ENCODE measurements at places on chromosomes 7 and 10. TPM values are rescaled to one million over a fixed set of nuclear protein-coding genes. Genes with fewer than 3 reads are reported as not detected.
A peak's percentile ranks its signal among the peaks of the same experiment; 100 is the strongest.

PIK3CG gene
- 2.5 TPM for total RNA-seq

CALML3 gene
- total RNA-seq, result not detected

ZDHHC6 gene
- 19.5 TPM for total RNA-seq

MBLAC1 gene
- total RNA-seq, result 2.1 TPM

CABCOCO1 gene
- total RNA-seq, result not detected

LRIT1 gene
- total RNA-seq, result not detected

DNA sequence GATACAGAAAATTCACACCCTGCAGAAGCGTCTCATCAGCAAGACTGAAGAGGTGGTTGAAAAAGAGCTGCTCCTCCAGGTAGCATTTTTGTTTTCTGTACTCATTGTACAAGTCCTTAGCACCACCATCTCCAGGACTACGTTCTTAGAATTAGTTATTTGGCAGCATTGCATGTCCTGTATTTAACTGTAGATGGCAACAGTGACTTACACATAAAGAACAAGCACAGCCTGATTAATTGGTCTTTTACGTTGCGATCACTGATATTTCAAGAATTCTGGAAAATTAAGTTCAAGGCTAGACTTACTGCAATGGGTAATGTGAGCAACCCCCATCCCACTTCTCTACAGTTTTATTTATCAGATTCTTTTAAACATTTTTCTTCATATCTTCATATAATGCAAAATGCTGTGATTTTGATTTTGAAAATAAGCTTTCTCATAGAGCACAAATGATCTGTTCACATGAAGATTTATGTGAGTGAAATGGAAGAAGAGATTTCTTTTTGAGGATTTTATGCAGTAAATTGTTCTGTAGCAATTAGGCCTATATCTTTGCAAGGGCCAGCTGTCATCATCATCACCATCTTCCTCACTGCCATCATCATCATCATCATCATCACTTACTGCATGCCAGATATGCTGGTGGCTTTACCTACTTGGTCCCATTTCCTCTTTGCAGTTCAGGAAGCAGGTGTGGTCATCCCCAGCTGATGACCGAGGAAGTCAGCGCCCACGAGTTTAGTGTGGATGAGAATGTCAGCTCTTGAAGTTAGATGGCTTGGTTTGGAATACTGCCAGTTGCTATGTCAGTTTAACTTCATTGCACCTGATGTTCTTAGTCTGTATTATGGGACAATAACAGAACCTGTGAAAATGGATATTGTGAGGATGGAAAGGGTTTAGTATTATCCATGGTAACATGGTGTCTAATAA, 53.4 kb downstream of the CFAP58 start:
- DNase-seq, result no peak

DNA sequence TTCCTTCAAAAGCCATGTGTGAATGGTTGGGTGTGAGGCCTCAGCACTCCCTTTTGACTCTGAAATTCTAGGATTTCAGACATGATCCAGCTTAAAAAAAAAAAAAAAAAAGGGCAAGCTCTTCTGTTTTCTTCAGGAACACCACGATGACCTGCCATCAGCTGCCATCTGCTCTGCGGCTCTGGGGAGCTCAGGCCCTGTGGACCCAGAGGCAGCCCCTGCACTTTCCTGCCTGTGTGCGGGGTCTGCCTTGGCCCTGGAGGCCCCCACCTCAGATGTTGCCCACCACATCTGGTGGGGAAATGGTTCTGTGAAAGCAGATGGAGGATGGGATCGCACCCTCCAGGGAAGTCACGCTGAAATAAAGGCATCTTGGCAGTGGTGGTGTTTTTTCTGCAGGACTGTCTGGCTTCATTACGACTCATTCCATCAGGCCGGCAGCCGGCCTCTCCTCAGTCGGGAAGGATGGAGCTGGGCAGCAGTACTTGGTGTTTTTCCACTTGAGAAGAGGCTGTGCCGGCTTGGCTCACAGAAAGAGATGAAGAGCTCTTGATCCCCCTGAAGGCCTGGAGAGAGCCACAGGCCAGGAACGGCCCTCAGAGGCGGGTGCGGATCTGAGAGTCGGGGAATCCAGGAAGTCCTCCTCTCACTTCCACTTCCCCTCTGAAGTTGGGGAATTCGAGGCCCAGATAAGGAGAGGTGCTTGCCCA, 66.1 kb upstream of the AQP1 start:
- DNase-seq, result peak; percentile 77

DNA sequence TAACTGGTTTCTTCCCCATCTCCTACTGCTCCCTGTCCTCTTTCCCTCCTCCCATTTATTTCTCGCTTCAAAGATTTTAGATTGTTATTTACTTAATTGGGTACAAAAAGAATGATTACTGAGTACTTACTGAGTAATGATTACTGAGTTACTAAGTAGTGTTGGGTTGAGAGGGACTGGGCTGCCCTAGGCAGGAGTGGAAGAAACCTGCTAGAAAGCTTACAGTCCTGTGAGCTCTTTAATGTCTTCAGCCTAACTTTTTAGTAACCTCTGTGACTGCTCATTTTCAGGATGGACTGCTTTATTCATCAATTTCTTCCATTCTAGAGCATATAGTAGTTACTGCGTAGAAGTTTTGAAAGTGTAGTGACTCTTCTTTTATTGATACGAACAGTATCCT, 7.6 kb downstream of the PHF14 start:
- no peak for DNase-seq

DNA sequence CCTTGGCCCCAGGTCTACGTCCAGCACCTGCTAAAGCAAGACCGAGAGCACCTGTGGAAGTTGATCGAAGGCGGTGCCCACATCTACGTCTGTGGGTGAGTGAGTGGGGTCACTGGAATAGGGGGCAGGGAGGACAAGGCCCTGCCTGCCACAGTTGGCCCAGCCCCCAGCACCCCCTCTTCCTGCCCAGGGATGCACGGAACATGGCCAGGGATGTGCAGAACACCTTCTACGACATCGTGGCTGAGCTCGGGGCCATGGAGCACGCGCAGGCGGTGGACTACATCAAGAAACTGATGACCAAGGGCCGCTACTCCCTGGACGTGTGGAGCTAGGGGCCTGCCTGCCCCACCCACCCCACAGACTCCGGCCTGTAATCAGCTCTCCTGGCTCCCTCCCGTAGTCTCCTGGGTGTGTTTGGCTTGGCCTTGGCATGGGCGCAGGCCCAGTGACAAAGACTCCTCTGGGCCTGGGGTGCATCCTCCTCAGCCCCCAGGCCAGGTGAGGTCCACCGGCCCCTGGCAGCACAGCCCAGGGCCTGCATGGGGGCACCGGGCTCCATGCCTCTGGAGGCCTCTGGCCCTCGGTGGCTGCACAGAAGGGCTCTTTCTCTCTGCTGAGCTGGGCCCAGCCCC, 8.1 kb downstream of the TMEM120A start:
- no peak for DNase-seq

- DNase-seq, result no peak
Measured at GRCh38 chr10:63266391-63267316, 133.5 kb downstream of the NRBF2 start.

DNA sequence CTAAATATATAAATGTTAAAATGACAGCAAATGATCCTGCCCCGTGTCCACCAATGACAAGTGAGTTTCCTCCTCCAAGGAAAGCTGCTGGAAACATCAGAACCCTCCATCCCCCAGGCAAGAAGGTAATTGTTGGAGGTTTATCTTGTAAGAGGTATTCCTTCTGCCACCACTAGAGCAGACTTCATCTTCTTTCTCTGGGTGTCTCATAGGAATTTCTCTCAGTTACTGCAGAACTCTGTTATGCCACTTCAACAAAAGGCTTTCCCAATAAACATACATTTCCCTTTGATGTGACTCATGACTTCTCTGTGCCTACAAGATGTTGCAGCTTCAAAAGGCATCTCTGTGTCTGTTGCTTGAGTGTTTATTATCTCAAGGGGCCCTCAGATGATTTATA, 279.1 kb downstream of the BMPER start:
- no peak for DNase-seq

DNA sequence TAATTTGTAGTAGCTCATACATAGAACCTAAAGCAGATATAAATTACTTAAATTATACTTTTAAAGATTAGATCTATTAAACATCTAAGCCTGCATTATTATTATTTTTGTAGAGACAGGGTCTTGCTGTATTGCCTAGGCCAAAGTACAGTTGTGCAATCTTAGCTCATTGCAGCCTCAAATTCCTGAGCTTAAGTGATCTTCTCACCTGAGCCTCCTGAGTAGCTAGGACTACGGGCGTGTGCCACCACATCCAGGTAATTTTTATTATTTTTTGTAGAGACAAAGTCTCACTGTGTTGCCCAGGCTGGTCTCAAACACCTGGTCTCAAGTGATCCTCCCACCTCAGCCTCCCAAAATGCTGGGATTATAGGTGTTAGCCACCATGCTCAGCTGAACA, 46.7 kb downstream of the RALA start:
- DNase-seq, result no peak

DNA sequence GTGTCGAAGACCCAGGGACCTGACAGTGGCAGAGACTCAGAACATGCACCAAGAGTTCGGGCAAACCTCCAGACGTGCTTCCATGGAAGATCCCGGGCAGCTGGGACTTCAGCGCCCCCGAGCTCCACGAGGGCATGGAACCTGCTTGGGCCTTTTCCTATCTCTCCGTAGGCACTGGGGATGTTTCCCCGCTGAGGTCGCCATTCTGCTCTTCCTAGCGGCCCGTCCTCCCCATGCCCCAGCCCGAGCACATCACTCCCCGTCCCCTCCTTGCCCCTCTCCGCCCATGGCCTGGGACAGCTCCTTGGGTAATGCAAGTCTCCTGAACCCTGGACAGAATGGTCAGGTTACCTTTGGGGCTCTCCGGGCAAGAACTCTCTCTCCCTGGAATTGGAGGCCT, 32.3 kb upstream of the SHH start:
- DNase-seq, result no peak

DNA sequence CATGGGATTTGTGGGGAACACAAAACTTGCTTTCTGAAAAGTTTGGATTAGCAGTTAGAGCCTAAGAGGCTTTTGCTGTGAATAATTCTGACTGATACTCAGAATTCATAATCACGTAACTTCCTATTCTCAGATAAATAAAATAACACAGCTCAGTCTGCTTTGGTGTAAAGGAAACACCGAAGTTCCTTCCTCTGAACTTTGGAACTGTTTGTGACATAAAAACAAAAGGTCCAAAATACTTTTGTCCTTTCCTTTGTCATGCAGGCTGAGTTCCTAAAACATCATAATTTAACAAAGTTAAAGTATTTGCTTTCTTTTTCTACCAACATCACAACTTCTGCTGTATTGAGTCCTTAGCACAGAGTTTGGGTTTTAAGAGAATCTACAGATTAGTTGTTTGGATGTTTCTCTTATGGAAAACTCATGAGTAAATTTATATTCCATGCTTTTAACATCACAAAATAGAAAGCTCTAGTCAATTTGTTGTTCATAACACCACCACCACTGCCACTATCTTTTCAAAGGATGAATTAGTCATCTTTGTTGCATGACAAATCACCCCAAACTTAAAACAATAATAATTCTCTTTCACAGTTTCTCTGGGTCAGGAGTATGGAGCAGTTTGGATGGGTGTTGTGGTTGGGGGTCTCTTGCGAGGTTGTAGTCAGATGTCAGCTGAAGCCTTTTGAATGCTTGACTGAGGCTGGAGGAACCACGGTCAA, 123.4 kb downstream of the REEP3 start:
- no peak for DNase-seq

DNA sequence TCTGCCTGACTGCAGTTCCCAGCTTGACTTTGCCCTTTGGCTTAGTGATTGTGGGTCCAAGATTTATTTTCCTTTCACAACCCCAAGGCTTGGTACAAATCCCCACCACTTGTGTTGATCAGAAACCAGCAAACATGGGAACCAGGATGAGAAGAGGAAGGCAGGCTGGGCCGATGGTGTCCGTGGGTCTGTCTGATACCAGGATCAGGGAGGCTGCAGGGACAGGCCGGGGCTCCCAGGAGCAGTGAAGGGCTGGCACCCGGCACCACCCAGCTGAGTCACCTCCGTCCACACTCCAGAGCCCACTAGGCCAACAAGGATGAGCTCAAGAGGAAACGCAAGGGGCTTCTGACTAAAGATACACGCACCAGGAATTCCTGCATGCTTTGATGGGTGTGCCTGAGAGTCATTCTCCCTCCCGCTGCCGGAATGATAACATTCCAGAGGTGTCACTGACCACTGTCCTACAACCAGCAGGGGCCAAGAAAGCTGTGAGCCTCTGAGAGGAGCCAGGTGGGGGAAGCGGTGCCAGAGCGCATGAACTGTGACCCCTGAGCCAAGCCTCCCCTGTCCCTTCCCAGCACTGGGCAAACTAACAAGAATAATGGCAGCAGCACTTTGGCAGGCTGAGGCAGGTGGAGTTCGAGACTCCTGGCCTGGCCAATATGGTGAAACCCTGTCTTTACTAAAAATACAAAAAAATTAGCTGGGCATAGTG, 29.2 kb upstream of the PROSER2 start:
- DNase-seq, result no peak

DNA sequence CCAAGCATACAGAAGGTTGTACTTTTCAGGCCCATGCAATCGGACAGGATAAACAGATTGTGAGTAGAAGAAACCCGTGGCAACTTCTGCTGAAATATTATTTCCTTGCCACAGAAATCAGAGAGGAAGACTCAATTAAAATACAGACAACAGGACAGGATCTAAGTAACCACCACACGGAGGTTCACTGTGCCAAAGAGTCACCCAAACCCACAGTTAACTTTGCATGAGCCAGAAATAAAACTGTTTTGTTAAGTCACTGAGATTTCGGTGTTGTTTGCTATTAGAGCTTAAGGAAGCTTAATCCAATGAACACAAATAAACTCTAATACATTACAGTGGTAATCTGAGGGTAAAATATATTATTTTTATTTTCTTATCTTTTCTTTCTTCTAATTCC, 14.0 kb downstream of the PNPLA8 start:
- DNase-seq, result no peak

GRCh38 chr10:71589617-71590551, 129.7 kb downstream of the C10orf105 start:
- no peak for DNase-seq

DNA sequence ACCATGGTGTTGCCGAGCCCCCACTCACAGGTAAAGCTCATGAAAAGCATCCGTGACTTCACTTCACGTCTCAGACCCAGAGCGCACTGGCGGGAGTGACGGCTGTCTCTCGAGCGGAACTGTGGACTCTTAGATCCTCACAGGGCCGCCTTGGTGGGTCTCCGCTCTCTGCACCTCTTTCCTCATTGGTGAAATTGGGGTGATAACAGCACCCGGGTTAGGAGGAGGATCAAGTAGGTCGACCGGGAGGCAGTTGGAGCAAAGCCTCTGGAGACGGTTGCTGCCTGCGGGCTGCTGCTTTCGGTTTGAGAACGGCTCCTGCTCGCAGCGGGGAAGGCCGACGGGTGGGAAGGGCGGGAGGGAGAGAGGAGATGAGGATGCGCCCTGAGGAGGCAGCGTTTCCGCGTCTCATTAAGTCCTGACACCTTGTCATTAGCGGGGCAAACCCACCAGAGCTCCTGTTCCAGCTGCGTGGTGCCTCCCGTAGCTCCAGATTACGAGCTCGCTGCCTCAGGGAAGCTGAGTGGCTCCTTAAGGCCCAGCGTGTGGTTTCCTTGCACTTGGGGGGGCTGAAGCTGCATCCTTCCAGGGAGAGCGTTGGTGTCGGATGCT, 51.9 kb upstream of the CFAP46 start:
- peak; percentile 39 for DNase-seq
